GM12864 (cell line): ENCODE measurements at places on chromosomes 16 and 17.

DNA sequence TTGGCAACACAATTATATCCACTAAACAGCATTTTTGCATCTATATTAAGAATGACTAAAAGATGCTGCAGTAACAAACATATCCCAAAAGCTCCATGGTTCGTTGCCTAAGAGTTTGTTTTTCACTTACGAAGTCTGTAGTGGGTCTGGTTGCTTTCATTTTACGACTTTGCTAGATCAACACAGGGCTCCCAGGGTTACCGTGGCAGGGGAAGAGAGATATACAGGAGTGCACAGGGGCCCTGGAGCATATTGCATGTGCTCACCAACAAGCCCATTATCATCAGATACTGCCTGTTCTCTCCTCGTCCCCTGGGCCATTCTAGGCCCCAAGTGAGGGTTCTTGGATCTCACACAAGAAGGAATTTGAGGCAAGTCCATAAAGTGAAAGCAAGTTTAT is 3.1 kb upstream of the MMP2 start:
- DNase-seq, result no peak

- no peak for DNase-seq
These were observed 1.4 kb upstream of the PRPSAP2 start for GRCh38 chr17:18856570-18856915.

DNA sequence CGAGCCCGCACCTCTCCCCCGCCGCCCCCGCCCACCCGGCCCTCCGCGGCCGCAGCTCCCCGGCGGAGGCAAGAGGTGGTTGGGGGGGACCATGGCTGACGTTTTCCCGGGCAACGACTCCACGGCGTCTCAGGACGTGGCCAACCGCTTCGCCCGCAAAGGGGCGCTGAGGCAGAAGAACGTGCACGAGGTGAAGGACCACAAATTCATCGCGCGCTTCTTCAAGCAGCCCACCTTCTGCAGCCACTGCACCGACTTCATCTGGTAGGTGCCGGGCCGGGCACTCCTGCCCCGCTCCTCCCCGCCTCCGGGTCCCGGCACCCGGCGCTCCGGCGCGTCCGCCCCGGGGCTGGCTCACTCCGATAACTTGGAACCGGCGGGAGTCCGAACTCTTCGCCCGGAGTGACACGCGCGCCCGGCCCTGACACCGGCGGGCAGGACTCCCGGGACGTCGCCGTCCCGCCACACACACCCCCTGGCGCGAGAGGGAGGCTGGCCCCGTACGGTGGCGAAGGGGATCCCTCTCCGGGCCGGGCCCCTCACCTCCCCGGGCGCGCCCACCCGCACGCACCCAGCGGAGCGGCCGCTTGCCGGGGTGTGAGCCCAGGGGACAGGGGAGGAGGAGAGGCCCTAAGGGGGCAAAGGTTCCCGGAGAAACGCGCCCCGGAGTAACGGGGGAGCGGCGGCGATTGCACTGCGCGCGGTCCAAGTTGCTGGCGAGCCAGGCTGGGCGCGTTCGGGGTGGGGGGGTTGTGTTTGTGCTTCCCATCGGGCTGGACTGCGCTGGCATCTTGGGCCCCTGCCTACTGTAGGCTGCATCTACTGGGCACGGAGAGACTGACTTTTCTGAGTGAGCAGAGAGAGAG is 581 bp downstream of the PRKCA start:
- no peak for DNase-seq

GRCh38 chr17:66944351-66945146 is 20.0 kb upstream of the CACNG4 start:
- DNase-seq, result no peak
